EL (cell line): ENCODE measurements at places on chromosomes 4 and X.

- no peak for DNase-seq
Measured at GRCh38 chrX:13008189-13008533, 33.3 kb downstream of the TMSB4X start.

DNA sequence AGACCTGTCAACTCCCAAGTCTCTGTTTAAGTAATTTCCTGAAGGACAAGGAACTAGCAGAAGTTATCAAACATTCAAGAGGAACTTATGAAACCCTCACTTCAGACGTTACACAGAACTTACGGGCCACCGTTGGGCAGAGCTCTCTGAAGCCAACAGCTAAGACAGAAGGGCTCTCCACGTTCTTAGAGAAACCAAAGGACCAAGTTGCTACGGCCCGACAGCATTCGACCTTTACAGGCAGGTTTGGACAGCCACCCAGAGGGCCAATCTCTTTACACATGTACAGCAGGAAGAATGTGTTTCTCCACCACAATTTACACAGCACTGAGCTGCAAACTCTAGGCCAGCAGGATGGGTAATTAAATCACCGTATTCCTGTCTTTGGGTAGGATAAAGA lies 705.1 kb upstream of the GRID2 start:
- DNase-seq: no peak

DNA sequence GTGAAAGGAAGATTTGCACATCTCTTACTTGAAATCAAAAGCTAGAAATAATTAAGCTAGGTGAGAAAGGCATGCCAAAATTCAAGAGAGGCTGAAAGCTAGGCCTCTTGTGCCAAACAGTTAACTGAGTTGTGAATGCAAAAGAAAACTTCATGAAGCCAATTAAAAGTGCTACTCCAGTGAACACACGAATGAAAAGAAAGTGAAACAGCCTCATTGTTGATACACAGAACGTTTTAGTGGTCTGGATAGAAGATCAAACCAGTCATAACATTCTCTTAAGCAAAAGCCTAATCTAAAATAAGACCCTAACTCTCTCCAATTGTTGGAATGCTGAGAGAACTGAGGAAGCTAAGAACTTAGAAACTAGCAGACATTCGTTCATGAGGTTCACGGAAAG lies 122.3 kb downstream of the UNC5C start:
- DNase-seq: no peak

DNA sequence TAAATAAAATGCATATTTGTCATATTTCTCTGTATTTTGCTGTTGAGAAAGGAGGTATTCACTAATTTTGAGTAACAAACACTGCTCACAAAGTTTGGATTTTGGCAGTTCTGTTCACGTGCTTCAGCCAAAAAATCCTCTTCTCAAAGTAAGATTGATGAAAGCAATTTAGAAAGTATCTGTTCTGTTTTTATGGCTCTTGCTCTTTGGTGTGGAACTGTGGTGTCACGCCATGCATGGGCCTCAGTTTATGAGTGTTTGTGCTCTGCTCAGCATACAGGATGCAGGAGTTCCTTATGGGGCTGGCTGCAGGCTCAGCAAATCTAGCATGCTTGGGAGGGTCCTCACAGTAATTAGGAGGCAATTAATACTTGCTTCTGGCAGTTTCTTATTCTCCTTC lies 3.3 kb downstream of the HTT start:
- no peak for DNase-seq

DNA sequence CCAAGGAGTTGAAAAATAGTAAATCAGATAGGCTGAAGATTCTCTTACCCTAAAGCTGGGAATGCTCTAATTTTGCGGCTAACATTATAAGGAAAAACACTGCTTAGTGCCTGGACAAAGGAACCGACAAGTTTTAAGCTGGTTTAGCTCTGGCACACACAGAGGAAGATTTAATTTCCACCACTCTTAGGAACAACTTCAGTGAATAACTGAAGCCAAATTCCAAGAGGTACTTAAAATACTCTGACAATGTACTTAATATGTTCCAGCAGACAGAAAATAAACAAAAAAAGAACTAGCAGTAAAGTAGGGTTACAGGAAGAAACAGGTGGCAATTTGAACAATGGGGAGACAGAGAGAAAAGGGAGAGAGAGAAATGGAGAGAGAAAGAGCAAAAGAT lies 340.8 kb upstream of the NDST4 start:
- no peak for DNase-seq

GRCh38 chrX:16822723-16823122 lies 36.5 kb downstream of the TXLNG start:
- DNase-seq: peak; percentile 32

DNA sequence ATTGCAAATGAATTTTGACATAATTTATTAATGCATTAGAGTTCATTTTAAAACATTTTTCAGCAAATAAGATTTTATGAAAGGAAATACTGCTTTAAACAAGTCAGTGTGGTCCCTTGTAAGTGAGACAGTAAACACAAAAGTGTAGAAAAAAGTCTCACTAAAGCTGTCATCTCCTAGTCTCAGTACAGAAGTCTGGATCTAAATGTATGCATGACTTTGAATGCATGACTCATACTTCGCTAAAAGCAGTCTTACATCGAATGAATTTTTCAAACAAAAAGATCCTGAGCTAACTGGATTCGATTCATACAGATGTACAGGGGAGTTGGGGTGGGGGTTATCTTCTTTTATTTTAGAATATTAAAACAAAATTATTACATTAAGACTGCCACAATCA lies 207.4 kb upstream of the VCX start:
- DNase-seq: no peak

DNA sequence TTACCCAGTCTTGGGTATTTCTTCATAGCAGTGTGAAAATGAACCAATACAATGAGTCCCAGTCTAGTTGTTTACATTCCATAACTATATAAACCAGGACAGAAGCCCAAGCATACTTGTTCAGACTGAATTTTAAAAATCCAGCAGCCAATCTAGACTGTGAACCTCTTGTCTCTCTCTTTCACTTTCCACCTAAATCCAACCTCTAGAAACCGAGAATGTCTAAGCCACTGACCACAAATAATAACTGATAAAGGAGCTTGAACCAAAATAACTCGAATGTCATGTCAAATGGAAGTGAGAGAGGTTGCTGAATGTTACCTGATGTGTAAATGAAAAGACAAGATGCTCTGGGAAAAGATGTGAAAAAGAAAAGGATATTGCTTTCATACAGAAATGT lies 544.7 kb downstream of the NLGN4X start:
- no peak for DNase-seq

DNA sequence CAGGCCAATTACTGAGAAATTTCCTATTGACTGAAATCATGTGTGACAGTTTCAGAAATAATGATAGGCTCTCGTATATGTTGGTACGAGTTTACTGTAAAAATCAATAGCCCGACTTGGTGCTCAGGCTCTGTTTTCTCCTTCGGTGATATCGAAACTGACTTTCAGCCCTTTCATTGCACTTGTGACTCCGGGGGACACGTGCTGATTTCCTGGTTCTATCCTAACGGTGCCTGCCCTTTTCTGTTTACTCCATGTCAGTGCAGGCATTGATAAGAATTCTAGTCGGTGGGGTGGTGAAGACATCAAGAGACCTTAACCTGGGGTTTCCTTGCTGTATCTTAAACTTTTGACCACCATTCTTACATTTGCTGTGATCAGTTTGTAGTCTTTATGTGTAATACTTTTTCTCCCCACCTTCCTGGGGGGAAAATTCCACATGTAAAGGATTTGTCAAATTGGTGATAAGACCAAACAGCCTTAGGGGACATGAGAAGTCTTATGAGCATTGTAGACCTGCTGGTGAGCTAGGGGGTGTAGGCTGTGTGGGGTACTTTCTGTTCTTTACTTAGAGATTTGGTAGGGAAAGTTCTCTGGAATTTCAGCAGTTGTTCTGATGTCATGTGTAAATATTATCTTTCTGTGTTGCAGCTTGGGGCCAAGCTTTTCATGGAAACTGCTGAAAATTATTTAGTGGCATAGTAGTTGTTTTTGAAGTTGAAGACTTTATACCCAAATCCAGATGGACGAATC lies 52.7 kb downstream of the TMEM131L start:
- peak; percentile 18 for DNase-seq

- peak; percentile 50 for DNase-seq
Measured at GRCh38 chr4:128287141-128287870, at the start of gene PGRMC2. PGRMC2 (minus strand) TSS chr4:128287813; CDS start chr4:128287790, 23 bp downstream.

GRCh38 chr4:144647095-144647561 lies 1.2 kb downstream of the HHIP start:
- peak; percentile 38 for DNase-seq

GRCh38 chr4:7103607-7104365 lies 35.9 kb upstream of the GRPEL1 start:
- DNase-seq: no peak

GRCh38 chrX:132407691-132408090 lies 81.1 kb downstream of the MBNL3 start:
- DNase-seq: no peak

DNA sequence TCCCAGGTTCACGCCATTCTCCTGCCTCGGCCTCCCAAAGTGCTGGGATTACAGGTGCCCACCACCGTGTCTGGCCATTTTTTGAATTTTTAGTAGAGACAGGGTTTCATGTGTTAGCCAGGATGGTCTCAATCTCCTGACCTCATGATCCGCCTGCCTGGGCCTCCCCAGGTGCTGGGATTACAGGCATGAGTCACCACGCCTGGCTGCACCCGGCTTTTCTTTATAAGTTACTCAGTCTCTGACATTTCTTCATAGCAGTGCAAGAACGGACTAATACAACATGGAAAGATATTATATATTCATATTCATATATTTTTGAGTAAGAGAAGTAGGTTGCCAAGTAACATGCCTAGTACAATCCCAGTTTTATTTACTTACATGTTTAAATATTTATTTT lies 22.9 kb downstream of the SHROOM3 start:
- DNase-seq: no peak

DNA sequence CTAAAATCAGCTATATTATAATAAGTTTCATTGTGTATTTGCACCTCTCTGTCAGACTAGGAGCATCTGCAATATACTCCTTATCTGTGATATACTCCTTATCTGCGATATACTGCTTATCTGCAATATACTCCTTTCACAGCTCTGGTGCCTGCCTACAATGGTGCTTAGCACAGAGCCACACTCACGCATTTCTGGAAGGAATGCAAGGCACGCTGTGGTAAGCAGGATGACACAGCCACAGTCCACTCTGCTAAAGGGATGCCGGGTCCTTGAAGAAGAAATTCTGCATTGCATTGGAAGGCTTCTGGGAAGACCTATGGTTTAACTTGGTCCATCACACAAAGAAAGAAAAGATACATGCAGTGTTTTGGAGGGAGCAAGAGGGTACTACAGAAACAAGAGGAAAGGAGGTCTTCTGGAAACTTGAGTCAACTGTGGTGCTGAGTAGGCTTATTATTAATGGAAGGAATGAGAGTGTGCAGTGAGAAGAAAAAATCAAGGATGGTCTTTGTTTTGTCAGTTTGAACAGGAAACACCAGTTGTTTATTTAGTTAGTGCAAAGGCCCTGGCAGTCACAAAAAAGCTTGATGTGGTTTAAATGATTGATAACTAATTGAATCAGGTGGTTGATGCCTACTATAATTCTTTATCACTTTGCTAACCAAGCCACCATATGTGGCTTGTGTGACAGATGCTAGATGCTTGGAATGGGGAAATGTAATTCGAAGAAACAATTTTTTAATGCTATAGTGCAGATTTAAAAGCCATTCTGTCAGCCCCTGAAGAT lies 342.3 kb downstream of the GRXCR1 start:
- DNase-seq: no peak

GRCh38 chrX:2512501-2512900 lies 11.7 kb upstream of the DHRSX start:
- no peak for DNase-seq

- no peak for DNase-seq
Measured at GRCh38 chr4:83894831-83895230, 358.9 kb downstream of the GPAT3 start.

- no peak for DNase-seq
Measured at GRCh38 chr4:28918871-28919270, 1801.3 kb upstream of the PCDH7 start.

- DNase-seq: no peak
Measured at GRCh38 chrX:131735127-131735526, 191.3 kb downstream of the OR13H1 start.

GRCh38 chrX:40912576-40912975 lies 172.7 kb upstream of the USP9X start:
- peak; percentile 31 for DNase-seq

- no peak for DNase-seq
Measured at GRCh38 chr4:79235095-79235494, 90.8 kb downstream of the NAA11 start.

- DNase-seq: peak; percentile 80
Measured at GRCh38 chr4:72997409-72997808, 72.1 kb downstream of the COX18 start.

- no peak for DNase-seq
Measured at GRCh38 chr4:157590679-157591078, 370.2 kb downstream of the GRIA2 start.

DNA sequence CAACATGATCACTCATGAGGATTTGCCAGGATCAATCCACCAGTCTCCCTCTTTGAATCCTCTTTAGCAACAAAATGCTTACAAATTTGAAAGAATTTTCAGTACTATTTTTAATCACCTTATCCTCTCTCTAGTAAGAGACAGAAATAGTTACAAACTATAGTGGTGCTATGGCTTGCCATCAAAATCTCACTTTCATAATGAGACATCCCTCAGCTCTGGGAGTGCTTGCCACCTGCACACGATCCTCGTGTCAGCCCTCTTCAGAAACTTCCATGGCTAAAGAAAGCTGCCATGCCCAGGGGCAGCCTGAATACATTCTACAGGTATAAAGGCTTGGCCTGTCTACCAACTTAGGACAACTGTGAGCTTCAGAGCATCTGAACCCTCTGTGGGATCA lies 5.1 kb upstream of the DHX15 start:
- no peak for DNase-seq

DNA sequence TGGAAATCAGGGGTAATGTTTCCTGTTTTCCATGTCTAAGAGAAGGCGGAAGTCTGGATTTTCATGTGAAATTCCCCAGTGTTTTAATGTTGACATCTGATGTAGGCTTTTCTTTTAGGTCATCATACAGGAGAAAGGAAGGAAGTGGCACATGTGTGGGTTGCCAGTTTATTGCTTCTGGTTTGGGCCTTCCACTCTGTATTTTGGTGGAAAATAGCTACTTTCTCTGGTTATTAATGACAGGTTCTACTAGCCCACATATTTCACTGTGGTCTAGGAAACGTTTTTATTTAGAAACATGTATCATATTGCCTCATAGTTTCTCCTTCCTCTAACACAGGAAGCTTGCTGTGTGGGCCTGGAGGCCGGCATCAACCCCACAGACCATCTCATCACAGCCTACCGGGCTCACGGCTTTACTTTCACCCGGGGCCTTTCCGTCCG lies 7.2 kb downstream of the PDHA1 start:
- DNase-seq: no peak
